ENCODE measurements at places on chromosomes 7 and 10.

DNA sequence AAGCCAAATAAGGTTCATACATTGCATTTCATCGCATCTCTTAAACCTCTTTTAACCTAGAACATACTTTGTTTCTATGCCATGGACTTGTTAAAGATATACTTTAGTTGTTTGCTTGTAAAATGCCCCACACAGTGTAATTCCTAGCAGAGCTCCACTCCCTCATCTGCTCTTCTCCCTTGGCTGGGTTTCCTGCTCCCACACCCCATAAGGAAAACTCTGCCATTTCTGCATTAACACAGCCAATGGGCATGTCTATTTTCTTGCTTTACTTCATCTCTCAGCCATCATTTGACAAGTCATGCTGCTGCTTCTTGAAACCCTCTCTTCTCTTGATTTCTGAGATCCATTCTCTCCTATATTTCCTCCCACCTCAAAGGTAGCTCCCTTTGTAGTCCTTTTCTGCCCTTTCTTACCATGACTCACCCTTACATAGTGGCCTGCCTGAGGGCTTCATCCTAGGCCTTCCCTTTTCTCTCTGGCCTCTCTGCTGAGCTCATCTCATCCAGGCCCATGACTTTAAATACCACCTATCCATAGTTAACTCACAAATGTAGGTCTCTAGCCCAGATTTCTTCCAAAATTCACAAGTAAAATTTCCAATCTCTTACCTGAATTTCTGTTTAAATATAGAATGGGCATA, 471.4 kb downstream of the ADRA2A start:
- DNase-seq = no peak

- peak; percentile 38 for DNase-seq
Measured at GRCh38 chr7:2715341-2716231, 27.6 kb downstream of the AMZ1 start.

DNA sequence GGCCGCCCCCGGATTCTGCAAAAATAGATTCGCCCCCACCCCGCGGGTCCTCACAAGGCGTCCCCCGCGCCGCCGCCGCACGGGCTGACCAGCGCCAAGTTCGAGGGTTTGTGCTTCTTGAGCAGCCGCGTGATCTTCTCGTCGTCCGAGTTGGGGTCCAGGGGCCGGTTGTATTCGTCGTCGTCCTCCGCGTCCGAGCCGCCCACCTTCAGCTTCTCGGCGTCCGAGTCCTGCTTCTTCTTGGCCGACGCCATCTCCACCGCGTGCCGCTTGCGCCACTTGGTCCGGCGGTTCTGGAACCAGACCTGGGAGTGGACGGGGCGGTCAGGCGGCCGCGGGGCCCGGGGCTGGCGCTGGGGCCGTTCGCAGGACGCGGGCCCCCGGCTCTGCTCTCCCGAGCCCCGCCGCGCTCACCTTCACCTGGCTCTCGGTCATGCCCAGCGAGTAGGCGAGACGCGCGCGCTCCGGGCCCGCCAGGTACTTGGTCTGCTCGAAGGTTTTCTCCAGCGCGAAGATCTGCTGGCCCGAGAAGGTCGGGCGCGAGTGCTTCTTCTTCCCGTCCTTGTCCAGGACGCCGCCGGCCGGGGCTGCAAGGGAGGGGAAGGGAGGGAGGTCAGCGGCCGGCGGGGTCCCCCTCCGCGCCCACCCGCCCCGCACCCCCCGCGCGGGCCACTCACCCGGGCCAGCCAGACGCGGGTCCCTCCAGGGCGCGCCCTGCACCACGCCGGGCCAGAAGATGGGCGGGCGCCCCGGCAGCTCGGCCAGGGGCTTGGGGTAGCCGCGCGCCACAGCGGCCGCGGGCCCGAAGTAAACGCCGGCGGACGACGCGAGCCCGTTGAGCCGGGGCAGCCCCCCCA, 853 bp downstream of the NKX6-2 start:
- no peak for DNase-seq

DNA sequence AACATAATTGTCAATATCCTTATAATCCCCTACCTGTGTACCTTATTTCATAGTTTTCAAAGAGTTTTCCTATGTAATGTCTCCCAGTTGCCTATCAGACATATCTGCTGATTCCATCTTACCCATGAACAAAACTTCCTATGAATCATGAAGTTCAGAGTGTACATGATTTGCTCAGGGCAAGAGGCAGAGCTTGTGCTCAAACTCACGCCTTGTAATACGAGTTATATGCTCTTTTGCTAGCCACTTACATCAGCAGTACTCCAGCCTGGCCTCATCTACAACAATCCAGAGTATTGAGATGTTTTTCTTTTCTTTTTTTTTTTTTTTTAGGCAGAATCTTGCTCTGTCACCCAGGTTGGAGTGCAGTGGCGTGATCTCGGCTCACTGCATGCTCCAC, 11.8 kb downstream of the PKD2L1 start:
- DNase-seq = no peak

DNA sequence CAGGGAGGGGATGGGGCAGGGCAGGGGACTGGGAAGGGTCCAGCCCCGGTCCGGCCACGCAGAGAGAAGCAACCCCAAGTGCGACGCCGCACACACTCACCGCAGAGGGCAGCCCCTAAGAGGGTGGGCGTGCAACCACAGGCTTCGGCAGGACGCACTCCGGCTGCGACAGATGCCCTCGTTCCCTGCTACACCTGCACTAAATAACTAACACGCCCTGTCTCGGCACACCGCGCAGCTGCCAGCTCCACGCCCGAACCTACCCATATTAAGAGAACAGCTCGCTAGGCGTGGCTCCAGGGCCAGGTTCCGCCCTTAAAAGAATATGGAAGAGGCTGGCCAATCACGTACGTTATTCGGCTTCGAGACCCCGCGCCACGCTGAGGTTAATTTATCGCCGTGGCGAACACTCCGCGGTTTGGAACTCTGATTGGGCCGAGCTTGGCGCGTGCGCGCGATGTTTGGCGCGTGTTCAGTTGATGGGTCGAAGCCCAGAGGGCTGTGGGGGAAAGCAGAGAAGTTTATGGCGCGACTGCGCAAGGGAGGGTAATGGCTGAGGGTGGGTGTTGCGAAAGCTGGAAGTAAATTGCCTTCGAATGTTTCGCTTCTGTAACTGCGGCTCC, 91.1 kb downstream of the OR13A1 start:
- no peak for DNase-seq

GRCh38 chr10:99700649-99701048, 31.3 kb downstream of the COX15 start:
- no peak for DNase-seq

GRCh38 chr10:3750006-3750816, 34.8 kb downstream of the KLF6 start:
- DNase-seq = no peak
